Amniotic stem cell (primary cell): ENCODE measurements at places on chromosomes 16 and 17.

DNA sequence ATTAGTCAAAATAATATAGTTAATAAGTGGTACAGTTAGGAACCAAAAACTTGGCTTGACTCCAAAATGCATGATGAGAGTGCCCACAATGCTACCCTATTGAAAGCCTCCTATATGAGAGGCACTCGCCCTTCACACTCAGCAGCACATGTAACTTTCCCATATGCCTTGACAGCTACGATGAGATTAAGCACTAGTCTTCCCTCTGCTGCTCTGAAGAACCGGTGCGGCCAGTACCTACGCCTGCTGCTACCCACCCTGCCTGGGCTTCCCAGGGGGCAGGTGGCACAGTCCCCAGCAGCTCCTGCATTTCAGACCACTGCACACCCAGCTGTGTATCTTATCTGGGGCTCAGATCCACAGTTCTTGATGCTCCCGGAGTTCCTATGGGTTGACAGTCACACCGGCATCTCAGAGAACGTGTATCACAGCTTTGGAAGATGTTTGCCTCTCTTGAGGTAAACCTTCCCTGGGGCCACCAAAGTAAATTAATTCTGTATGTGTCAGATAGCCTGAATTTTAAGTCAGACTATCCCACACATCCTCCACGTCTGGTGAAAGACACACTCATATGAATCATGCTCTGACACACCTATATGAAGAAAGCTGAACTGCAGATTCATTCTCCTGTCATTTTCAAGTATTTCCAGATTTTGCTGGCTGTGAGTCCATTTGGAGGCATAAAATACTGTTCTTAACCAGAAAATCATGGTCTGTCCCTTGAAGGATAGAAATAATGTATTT is 77.8 kb downstream of the MYH10 start:
- no peak for DNase-seq

DNA sequence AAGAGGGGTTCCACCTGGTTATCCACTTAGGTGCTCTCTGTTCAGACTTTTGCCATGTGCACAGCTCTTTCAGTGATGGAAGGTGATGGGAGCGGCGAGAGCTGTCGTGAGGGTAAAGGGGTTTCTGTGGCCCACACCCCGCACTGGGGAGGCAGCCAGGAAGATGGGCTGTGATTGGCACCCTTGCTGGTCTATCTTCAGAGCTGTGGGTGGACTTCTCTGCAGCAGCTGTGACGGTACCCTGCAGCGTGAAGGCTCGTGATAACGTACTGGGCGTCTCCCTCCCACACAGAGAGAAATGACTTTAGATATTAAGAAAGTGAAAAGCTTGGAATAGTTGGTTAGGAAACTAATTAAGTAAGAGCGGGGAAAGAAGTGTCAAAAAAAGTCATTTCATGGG is 45.8 kb downstream of the MPRIP start:
- DNase-seq: no peak

- peak; percentile 22 for DNase-seq
These were observed 25.0 kb downstream of the TEX14 start for GRCh38 chr17:58666858-58667267.

DNA sequence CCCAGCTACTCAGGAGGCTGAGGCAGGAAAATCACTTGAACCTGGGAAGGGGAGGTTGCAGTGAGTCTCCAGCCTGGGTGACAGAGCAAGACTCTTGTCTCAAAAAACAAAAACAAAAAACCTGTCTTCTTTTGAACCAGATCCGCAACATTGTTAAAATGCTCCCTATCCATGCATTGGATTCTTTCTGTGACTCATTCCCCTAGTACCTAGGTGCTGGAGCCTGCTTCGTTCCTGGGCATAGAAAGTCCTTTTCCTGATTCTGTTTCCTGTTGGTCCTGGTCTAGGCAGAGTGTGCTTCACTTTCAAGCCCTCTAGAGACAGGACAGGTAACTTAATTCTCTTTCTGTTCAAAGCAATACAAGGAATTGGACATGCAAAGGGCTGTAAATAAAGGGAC is 5.2 kb downstream of the EPN2 start:
- DNase-seq: no peak

DNA sequence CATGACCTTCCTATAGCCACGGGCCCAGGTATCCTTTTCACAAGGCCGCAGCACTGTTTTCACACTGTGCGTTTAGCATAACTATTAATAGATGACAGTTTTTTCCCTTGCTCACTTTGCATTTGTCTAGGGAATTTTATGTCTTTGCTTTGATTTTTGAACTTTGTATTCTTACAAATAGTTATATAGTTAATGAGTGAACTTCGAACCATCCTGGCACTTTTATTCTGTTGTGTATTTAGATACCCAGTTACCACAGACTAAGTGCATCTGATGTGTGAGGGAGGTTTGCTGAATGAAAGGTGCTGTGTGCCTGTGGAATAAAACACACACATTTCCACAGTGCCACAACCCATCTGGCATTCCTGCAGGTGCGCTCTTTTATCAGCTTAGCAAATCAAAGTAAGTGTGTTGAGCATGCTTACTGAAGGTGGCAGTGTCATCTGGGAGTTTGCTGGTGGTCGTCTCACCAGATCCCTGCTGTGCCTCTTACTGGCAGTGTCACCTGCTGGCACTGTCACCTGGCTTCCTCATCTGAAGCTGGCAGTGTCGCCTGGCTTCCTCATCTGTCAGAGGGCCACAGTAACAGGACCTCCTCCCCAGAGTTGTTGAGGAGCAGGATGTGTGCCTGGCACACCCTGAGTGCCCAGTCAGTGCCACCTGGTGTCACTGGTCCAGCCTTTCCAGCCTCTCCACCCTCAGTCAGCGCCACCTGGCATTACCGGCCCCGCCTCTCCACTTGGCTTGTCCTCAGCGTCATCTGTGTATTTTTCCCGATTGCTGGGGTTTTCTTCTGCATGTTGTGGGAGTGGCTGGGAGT is 37.6 kb downstream of the USP10 start:
- DNase-seq: no peak

DNA sequence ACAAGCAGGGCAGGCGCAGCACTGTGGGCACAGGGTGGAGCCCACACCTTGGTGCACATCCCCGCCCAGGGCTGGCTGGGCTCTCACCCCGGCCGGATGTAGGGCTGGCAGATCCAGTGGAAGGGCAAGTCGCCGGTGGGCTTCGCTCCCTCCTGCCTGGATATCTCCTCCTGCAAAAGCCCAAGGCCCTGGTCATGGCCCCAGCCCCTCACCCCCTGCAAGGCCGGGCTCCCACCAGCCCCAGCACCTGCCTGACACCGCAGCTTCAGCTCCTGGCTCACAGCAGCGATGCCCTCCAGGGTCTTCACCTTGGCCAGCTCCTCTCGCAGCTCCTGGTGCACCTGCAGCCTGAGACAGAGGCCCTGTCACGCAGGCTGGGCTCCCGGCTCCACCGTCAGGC is 5.0 kb downstream of the DUS1L start:
- no peak for DNase-seq

DNA sequence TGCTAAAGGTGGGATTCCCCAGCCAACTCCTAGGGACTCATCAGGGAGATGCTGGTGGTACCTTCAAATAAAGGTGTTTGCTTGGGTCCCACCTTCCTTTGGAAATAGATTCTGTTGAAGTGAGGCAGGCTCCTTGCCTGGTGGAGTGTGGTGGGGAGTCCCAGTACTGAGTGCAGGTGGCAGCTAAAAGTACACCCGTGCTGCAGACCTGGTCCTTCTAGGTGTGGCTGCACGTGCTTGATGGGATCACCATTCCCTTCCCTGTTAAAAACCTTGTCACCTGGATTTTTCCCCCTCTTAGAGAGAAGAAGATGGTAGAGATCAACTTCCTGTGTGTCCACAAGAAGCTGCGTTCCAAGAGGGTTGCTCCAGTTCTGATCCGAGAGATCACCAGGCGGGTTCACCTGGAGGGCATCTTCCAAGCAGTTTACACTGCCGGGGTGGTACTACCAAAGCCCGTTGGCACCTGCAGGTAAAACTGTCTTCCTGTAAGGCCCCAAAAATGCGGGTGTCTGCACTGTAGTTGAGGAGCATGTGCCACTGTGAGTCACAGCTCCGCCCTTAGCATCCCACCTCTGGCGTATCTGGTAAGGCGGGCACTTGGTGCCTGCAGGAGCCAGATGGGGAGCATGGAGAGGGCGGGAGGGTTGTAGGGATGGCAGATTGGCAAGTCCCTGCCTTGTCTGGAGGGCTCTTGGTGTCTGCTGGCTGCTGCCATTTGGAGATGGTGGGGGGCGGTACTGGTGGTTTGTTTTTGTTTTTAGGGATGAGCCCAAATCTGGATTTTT is 34.0 kb downstream of the PLCD3 start:
- DNase-seq: no peak

DNA sequence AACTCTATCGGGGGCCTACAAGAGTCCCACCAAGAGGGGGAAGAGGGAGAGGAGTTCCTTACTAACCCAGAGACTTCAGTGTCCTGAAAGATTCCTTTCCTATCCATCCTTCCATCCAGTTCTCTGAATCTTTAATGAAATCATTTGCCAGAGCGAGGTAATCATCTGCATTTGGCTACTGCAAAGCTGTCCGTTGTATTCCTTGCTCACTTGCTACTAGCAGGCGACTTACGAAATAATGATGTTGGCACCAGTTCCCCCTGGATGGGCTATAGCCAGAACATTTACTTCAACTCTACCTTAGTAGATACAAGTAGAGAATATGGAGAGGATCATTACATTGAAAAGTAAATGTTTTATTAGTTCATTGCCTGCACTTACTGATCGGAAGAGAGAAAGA is 70.0 kb downstream of the CDK12 start:
- DNase-seq: no peak

- DNase-seq: no peak
These were observed 164.0 kb downstream of the LAT start for GRCh38 chr16:29148867-29149272.

GRCh38 chr16:13507530-13507929 is 412.4 kb upstream of the ERCC4 start:
- no peak for DNase-seq

GRCh38 chr17:77247048-77247541 is 106.3 kb downstream of the SEC14L1 start:
- DNase-seq: no peak

- no peak for DNase-seq
These were observed 3.0 kb upstream of the CDH15 start for GRCh38 chr16:89168381-89169189.

- no peak for DNase-seq
These were observed 32.1 kb downstream of the ANKRD40 start for GRCh38 chr17:50675627-50676026.

- DNase-seq: no peak
These were observed 3.1 kb upstream of the WWOX start for GRCh38 chr16:78096386-78096785.

DNA sequence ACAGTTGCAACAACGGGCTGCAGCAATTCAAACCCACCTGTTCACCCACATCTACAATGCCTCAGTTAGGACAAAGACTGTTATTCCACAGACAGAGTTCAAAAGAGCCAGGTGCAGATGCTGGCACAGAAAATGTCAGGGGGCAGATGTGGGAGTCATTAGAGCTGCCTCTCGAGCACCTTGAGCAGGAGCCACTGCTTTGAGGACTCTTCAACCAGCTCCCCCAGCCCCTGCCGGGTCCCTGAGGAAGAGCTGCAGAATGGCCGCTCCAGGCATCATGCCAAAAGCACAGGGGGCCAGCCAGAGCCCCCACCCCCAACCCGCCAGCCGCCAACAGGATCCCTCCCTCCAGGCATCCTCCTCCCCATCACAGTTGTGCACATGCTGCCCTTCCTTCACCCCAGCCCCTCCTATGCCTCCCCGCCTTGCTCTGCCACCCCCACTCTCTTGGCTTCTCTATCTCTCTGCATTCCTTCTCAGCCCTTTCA is 20.8 kb downstream of the C17orf67 start:
- DNase-seq: no peak

GRCh38 chr16:79005096-79005495 is 595.4 kb downstream of the MAF start:
- no peak for DNase-seq

DNA sequence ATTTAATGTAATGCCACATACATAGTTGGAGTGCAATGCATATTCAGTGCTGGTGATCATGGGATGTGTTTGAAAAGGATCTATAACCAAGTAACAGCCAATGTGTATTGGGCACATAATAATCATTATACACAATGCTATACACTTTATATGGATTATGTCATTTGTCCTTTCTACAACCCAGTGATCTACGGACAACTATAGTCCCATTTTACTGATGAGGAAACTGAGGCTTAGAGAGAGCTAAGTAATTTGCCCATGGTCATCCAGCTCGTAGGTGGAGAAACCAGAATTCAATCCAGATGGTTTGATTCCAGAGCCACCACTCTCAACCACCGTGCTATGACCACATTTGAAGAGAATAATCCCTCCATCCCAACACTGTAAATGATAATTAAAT is 27.4 kb downstream of the COPZ2 start:
- no peak for DNase-seq

DNA sequence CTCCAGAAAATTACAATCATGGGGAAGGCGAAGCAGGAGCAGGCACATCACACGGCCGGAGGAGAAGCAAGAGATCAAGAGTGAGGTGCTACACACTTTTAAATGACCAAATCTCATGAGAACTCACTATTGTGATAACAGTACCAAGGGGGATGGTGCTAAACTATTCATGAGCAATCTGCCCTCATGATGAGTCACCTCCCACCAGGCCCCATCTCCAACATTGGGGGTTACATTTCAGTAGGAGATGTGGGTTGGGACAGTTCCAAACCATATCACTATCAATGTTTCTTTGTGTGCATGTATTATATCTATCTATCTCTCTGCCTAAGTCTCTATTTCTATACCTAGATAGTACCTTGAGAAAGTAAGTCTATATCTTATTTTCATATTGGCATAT is 724.8 kb downstream of the CDH11 start:
- no peak for DNase-seq

DNA sequence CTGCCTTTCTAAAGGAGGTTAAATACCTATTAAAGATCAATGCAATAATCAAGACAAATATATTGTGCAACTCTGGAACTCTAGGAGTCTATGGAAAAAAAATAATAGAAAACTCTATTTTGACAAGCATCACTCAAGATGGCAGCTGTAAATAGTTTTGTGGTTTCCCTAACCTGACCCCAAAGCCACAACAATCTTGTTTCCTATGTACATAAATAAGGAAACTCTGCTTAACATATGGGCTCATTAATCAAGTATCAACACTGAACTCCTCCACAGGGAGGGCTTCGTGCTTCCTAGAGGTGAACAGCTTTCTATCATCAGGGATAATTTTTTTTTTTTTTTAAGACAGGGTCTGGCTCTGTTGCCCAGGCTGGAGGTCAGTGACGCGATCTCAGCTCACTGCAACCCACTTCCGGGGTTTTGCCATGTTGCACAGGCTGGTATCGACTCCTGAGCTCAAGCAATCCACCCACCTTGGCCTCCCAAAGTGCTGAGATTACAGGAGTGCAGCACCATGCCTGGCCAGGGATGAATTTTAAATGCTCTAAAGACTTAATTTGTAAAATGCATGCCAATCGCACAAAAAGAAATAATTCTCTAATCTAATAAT is 42.5 kb downstream of the ARHGAP17 start:
- no peak for DNase-seq

DNA sequence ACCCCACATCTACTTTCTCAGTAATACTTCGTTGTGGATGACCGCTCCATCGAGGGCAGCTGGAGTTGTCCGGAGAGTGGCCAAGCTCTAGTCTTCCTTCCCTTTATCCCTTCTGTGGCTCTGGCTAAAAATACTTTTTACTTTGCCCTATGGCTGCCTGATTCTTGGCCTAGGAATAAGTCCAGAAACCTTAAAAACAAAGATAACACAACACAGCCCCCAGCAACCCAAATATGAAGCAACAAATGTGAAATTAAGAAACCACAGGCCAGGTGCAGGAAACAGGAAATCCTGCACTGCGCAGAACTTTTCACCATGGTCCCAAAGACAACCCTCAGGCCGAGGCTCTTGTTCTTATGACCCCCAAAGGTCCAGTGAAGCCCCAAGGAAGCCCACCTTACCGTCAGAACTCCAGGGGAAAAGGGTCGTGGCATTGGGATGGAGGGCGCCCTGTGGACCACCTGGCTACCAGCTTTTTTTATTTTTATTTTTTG is 26.0 kb downstream of the TK2 start:
- DNase-seq: no peak
